Naive thymus-derived CD4-positive, alpha-beta T cell (primary cell): ENCODE measurements at places on chromosomes 3 and 15.

GRCh38 chr15:70932397-70932796, 39.8 kb downstream of the LRRC49 start:
- H3K36me3 ChIP-seq, result no peaks in the 10 kb centered on the region
- DNase-seq, result no peak
- no peaks in the 10 kb centered on the region for H3K27me3 ChIP-seq
- no peak overlapping the region for H3K4me3 ChIP-seq
- H3K27ac ChIP-seq, result no peak overlapping the region

- H3K4me3 ChIP-seq, result no peak overlapping the region
- H3K27ac ChIP-seq, result no peak overlapping the region
- no peaks in the 10 kb centered on the region for H3K4me1 ChIP-seq
- H3K27me3 ChIP-seq, result no peaks in the 10 kb centered on the region
- DNase-seq, result no peak
- H3K36me3 ChIP-seq, result no peaks in the 10 kb centered on the region
Observed at GRCh38 chr15:78533331-78533730, 6.9 kb upstream of the PSMA4 start.

DNA sequence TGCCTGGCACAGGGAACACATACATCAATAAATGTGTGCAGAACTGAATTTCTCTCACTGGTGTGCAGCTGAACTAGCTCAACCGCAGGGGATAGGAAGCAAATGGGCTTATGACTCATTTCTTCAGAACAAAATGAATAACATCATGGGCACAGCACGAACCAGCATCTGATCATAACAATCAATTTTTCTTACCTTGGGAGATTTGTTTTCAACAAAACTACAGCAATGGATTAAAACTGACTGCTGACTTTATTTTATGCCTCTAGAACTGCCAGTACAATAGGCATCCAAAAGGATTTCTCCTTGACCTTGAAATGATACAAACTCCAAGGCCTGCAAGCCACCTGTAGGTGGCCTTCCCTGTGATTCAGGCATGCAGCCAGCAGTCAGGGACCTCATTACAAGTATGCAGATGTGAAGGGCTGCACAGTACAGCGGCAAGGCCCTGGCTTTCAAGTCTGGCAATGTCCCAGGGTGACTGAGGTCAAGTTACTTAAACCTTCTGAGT, 26.1 kb downstream of the TAMM41 start:
- no peaks in the 10 kb centered on the region for H3K4me1 ChIP-seq
- no peak overlapping the region for H3K27ac ChIP-seq
- H3K4me3 ChIP-seq, result no peak overlapping the region
- DNase-seq, result no peak
- no peaks in the 10 kb centered on the region for H3K27me3 ChIP-seq
- no peaks in the 10 kb centered on the region for H3K36me3 ChIP-seq

DNA sequence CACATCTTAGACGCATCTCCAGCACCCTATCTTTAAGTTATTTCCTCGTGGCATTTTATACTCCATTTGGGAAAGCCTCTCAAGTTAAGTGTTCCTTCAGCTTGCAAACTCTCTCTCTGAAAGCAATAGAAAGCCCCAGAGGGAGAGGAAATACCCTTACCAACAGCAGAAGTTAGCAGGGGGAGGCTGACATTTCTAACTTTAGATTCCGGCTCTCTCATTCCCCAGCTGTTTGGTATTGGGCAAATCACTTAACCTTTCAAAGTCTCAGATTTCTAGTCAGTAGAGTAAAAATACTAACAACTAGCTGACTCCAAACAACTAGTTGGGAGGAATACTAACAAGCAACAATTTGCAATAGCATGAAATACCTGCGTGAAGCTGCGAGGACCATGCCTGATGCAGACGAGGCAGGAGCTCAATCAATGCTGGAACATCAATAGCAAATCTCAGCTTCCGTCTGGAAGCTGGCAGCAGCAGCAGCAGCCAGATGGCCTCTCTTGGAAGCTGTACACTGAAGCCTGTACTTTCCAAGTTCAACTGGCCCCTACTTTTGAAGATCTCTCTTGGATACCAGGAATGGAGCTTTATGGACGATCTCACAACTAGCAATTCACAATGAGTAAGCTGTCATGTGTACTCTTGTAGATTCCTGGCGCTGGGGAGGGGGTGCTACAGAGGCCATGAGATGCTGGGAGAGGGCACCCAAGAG, 47.8 kb downstream of the THBS1 start:
- H3K36me3 ChIP-seq, result no peaks in the 10 kb centered on the region
- H3K4me1 ChIP-seq, result peaks cover 15% of the 10 kb centered on the region
- H3K27ac ChIP-seq, result no peak overlapping the region
- no peak overlapping the region for H3K4me3 ChIP-seq
- no peak for DNase-seq
- no peaks in the 10 kb centered on the region for H3K27me3 ChIP-seq

- DNase-seq, result no peak
- no peaks in the 10 kb centered on the region for H3K4me1 ChIP-seq
- H3K4me3 ChIP-seq, result no peak overlapping the region
- H3K27ac ChIP-seq, result no peak overlapping the region
Observed at GRCh38 chr15:27341780-27342343, 370.9 kb downstream of the GABRG3 start.

- H3K27ac ChIP-seq, result no peak overlapping the region
- no peak for DNase-seq
- H3K4me1 ChIP-seq, result no peaks in the 10 kb centered on the region
- no peaks in the 10 kb centered on the region for H3K27me3 ChIP-seq
- peaks cover 31% of the 10 kb centered on the region for H3K36me3 ChIP-seq
Observed at GRCh38 chr15:40006003-40006402, 33.0 kb downstream of the SRP14 start.

DNA sequence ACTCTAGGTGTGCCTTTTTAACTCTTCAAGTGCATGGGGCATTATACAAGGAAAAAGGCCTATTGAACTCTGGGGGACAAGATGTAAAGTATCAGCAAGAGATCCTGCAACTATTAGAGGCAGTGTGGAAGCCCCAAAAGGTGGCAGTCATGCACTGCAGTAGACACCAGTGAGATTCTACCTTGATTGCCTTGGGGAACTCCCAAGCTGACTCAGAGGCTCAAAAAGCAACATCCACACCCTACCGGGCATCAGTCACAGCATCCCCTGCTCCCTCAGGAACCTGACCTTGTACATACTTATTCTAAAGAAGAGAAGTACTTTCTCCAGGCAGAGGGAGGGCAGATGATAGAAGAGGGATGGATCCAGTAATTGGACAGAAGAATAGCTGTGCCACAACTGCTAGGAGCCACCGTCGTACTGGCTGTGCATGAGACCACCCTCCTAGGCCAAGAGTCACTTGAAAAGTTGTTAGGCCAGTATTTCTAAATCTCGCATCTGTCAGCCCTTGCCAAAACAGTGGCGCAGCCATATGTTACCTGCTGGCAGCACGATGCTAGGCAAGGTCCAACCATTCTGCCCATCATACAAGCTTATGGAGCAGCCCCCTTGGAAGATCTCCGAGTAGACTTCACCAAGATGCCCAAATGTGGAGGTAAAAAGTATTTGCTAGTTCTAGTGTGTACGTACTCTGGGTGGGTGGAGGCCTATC, 523.1 kb upstream of the FRG2C start:
- H3K4me3 ChIP-seq, result no peak overlapping the region
- H3K27me3 ChIP-seq, result no peaks in the 10 kb centered on the region
- H3K27ac ChIP-seq, result no peak overlapping the region
- DNase-seq, result no peak
- H3K4me1 ChIP-seq, result no peaks in the 10 kb centered on the region
- no peaks in the 10 kb centered on the region for H3K36me3 ChIP-seq

DNA sequence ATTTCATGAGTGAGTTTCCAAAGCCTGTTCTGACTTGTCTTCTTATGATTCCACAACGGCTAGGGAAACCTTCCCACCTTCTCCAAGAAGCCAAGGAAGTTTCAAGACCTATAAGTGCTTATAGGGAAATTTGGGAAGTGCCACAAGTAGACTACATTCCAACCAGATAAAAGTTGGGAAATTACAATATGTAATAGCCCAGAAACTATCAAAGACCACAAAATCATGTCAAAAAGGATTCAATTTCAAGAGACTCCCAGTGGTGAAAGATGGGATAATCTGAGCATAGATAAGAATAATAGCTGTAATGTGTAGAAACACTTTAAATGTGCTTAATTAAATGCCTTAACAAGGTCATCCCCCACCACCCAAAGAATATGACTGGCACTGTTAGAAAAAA, 169.2 kb upstream of the SLC2A2 start:
- H3K27ac ChIP-seq, result no peak overlapping the region
- no peak overlapping the region for H3K4me3 ChIP-seq
- H3K36me3 ChIP-seq, result no peaks in the 10 kb centered on the region
- DNase-seq, result no peak
- no peaks in the 10 kb centered on the region for H3K27me3 ChIP-seq
- no peaks in the 10 kb centered on the region for H3K4me1 ChIP-seq
